DMS79 treated with DMSO at 0.1 percent for 48 hours (cell line): ENCODE measurements at places on chromosomes 3 and 15.
A peak's percentile ranks its signal among the peaks of the same experiment; 100 is the strongest.

DNA sequence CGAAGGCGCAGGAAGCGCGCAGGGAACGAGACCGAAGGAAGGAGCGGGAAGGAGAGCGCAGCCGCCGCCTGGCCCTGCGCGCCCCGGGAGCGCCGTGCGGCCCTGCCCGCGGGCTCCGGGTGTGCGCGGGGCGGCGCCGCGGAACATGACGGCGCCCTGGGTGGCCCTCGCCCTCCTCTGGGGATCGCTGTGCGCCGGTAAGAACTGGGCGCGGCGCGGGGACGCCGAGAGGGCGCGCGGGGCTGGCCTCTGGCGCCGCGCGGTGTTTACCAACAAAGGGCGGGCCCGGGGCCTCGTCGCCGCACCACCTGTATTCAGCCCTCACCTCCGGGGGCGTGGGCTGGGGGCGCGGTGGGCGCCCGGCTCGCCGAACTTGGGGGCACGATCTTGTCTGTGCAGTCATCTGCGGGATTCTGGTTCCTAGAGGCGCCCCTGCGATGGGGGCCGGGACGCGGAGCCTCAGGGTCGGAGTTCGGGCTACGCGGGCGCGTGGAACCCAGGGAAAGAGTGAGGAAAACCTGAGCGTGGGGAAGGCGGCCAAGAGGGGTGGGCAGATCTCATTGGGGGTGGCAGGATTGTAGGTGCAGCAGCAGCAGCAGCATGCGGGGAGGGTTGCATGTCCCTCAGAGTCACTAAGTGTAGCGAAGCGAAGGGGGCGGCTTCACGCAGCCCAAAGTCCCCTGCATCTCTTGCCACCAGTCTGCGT lies 641 bp downstream of the ACVR2B start:
- no peak for DNase-seq

DNA sequence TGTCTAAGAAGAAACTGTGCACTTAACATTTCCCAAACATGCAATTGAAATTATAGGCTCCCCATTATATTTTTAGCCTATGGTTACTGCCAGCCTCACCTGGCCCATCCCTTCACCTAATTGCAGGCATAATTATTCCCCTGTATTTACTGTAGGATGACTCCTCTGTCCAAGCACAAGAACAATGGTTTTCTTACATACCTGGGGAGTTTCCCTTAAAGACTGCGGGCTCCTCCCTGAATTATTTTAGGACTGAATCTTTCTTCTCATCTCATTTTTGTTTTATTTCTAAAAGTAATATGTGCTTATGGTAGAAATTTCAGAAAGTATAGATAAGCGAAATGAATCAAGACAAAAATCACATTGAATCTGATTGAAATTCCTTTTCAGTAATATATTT lies 11.4 kb downstream of the TM4SF1 start:
- no peak for DNase-seq

DNA sequence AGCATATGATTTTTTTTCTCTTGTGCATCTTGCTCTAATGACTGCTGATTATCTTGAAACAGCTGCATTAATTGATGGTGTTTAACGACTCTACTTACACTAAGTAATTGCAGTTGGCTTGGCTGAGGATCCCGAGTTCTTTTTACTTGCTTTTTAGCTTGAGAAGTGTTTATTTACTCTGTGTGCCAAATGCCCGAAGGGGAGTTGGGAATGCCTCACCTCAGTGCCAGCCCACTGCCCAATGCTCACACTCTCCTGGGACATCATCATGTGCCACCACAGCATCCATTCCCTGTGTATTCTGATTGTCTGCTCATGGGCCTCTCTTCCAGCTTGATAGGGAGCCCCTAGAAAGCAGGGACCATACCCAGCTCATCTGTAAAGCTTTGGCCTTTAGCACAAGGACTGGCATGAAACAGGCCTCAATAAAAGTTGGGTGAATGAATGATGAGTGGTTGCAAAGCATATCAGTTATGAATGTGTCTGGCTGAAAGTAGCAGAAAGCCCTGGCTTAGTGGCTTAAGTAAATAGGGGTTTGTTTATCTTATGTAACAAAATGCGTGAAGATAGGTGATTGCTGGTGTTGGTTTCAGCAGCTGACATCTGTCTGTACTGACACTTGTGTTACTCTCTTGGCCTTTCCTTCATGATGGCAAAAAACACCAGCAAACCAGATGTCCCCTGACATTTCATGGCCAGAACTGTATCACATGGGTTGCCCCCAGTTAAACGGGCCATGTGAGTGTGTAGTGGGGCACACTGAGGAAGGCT lies 8.1 kb downstream of the PXYLP1 start:
- DNase-seq, result peak; percentile 93

DNA sequence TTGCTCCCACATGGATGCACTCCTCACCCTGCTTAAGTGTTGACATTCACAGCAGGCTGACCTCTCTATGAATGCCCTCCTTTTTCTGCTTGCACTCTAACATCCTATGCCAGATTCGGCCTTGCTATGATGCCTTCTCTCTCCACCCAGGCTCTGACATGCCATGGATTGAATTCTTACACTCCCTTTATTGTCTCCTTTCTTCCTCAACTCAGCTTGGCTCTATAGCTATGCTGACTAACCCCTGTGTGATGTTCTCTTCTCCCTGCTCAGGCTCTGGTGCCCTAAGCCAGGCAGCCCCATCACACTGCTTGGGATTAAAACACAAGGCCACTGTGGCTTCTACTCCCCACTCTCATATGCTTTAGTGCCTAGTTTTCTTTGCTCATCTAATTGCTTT lies 563.7 kb downstream of the NSUN3 start:
- DNase-seq, result no peak

GRCh38 chr15:88131937-88132336 lies 124.6 kb downstream of the NTRK3 start:
- no peak for DNase-seq

GRCh38 chr15:83571820-83572707 lies 81.9 kb upstream of the ADAMTSL3 start:
- DNase-seq, result no peak

GRCh38 chr3:43214616-43215015 lies 71.7 kb upstream of the SNRK start:
- no peak for DNase-seq

DNA sequence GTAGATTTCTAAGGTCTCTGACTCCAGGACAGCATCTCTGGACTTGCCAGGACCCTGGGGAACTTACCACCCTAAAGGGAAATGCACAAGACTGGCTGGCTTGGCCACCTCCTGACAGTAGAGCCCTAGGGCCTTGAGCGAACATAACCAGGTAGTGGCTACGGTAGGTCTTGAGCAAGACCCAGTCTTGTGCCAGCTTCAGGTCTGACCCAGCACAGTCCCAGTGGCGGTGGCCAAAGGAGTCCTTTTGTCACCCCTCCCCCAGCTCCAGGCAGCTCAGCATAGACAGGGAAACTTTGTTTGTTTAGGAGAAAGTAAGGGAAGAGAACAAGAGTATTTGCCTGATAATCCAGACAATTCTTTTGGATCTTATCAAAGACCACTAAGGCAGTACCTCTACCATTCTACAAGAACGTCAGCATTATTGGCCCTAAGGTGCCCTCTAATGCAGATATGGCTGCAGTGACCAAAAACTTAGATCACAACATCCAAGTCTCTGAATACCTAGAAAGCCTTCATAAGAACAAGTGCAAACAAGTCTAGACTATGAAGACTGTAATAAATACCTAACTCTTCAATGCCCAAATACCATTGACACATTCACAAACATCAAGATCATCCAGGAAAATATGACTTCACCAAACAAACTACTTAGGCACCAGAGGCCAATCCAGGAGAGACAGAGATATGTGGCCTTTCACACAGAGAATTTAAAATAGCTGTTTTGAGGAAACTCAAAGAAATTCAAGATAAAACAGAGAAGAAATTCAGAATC lies 38.7 kb upstream of the FBN1 start:
- no peak for DNase-seq

DNA sequence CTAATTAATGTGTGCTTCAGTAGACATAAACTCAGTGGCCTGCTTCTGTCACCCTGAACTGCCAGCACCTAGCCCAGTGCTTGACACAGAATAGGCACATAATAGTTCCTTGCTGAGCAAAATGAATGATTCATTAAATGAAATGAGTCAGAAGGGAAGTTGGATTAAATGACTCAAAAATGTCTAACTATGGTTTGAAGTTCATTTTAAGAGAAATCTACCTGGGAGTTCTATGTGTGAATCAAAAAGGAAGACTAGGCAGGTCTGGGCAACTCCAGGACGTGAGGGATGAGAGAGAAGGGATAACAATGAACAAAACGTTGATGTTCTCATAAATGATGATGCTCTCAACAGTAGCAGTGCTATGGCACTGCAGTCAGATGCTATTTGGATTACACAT lies 175.0 kb downstream of the CFAP20DC start:
- DNase-seq, result no peak

- no peak for DNase-seq
Observed at GRCh38 chr3:190381441-190381840, 6.5 kb upstream of the CLDN16 start.

- no peak for DNase-seq
Observed at GRCh38 chr3:8490079-8490552, 11.5 kb upstream of the LMCD1 start.

- no peak for DNase-seq
Observed at GRCh38 chr3:38107911-38108648, 28.8 kb downstream of the ACAA1 start.
